ENCODE measurements at places on chromosomes 3 and 15.

DNA sequence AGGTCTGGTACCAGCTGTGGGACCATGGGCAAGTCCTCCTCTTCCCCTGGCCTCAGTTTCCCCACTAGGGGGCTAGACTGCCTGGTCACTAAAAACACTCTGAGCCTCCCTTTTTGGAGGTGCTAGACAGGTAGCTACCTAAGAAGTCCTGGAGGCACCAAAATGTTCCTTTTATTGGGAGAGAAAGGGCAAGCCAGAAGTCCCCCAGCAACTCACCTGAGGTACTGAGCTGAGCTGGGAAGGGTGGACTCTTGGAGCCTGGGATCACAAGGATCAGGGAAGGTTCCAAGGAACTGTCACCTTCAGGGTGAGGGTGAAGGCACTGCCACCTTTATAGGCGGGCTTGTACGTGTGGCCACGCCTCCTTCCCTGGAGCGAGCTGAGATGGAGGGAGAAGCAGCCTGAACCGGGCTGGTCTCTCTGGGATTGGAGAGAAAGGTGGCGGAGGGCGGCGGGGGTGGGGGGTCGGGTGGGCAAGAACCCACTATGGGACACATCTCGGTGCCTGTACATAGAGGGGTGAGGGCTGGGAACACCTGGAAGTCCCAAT is at the start of gene CYP1A1:
CYP1A1 (minus strand) TSS at position 304 of the 550 bp plus-strand sequence. CDS start 2,431 bp downstream, outside the sequence.
- DNase-seq, result peak; percentile 19

GRCh38 chr15:76875911-76876310 is 29.2 kb downstream of the SCAPER start:
- DNase-seq, result no peak

DNA sequence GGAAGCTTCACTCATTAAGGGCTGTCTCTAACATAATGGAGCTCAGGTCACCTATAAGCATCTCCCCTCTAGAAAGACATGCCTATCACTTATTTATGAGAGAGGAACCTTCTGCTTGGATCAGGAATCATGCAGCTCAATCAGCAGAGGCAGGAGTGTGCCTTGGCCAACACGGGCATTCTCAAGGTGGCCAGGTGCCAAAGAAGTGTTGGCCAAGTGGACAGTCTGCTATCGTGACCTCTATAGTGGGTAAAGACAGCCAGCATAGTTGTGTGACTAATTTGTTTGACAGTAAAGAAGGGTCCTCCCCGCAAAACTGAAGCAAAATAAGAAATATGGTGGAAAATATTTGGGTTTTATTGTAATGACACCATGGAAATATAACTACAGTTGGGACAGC is 14.7 kb upstream of the AGTR1 start:
- no peak for DNase-seq

DNA sequence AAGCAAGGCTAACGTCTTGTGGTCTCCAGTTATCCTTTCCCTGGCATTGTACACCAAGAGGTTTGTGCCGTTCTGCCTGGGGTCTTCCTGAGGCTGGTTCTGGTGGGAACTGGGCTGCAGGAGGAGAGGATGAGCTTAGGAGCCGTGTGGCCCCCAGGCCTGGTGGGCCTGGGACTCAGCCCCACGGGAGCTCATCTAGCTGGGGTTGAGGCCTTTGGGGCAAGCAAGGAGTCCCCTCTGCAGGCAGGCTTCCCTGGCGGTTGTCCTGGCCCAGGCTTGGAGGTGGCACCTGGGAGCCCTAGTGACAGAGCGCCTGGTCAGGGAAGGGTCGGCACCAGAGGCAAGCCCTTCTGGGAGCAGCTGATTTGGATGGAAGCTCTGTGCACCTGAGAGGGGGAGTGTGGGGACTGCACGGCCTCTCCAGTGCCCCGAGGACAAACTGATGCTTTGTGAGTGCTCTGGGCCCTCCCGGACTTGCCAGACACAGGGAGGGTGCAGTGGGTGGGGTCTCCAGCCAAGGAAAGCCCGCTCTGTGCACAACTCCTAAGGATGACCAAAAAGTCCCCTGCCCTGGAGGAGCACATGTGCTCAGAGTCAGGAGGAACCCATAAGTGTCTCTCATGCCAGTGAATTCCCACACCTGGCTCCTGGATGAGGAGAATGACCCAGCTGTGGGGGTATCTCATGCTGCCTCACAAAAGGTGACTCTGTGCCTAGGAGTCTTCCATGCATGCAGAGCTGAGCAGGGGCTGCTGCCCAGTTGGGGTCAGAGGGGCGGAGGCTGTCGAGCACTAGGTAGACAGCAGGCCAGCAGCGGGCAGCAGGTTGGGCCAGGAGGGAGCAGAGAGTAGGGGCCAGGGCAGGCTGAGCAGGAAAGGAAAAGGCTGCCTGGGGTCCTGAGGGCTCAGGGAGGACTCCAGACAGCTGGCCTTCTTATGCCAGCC is 2.7 kb downstream of the PAK6 start:
- DNase-seq, result no peak

- no peak for DNase-seq
Observed at GRCh38 chr3:15755181-15755580, 42.6 kb downstream of the ANKRD28 start.

DNA sequence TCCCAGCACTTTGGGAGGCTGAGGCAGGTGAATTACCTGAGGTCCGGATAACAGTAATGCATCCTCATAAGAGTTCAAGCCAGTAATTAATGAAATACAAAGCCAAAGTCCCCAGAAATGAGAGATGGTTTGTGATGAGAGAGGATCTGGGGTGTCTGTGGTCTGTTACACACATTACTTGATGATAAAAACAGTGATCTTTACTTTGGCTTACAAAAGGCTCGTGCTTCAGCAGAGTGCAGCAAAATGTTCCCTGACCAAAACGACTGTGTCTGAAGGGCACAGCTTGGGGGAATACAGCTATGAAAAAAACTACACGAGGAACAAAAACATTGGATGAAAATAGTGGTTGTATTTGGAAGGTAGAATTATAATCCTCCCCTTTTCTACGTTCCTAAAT is 40.9 kb downstream of the CRTC3 start:
- no peak for DNase-seq

- DNase-seq, result no peak
Observed at GRCh38 chr3:141914311-141914710, 37.9 kb downstream of the ATP1B3 start.

DNA sequence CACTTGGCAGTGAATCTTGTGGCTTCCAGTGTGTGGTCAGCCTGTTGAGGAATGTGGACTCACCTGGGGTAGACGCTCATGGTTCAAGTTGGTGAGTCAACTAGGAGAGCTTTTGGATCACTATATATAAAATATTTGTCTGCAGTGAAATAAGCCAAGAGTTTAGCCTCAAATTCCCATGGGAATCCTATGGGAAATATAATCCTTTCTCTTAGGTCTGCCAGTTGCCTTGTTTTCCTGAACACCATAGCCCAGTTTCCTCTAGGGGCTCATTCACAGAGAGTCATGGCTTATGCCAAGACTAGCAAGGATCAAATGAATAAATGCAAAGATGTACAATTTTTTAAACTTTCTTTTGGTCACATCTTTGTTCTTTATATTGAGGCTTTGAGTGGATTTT is 100.1 kb upstream of the NPHP3 start:
- DNase-seq, result no peak

DNA sequence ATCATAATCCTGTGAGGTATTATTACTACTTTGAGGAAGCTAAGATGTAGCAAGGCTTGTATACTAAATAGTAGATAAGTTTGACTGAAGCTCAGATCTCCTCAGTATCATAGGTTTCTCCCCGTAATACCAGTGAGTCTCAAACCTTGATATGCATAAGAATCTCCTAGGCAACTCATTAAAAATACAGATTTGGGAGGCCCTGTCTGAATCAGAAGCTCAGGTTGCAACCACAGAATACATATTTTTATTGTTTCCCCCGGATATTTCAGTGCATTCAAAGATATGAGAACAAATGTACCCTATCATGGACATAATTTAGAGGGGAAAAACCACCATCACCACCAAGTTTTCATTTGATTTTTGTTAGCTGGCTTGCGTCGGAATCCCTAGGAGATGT is 242.1 kb upstream of the C2CD4B start:
- no peak for DNase-seq

DNA sequence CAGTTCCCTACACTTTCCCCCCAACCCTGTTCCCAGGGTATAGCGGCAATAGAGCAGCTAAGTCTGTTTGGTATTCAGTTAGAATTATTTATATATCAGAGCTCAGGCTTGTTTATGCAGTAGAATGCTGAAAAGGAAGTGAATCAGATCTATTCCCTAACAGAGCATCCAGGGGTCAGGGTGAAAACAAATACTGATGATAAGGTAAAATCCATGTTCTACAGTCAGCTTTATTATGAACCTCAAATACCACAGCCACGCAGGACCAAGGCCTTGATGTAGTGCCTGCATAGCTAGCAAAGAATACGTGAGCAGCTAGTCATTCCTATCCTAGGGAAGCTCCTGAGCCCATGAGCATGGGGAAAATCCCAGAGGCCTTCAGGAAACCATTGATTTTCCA is 229.7 kb upstream of the ICE2 start:
- DNase-seq, result no peak

GRCh38 chr15:76501726-76502125 is 165.2 kb downstream of the ISL2 start:
- DNase-seq, result no peak

DNA sequence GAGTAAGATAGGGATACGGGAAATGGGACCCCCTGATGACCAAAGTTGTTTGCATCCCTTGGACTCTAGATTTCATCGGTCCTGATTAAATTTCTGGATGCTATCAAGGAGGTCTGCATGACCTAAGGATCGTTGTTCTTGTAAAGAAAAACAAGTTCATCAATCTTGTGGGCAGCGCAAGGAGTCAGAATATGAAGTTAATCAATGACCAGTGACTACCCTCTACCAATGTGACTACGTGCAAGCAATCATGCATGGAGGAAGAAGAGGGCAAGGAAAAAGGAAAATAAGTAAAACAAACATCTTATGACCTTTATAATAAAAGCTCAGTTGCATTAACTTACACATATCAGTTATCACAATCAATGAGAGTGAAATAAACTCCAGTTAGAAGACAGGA is 139.7 kb downstream of the RTP4 start:
- DNase-seq, result no peak

GRCh38 chr15:65960586-65960985 is 91.3 kb downstream of the RAB11A start:
- DNase-seq, result no peak

- DNase-seq, result no peak
Observed at GRCh38 chr3:23746441-23746840, 59.3 kb upstream of the UBE2E1 start.

- DNase-seq, result no peak
Observed at GRCh38 chr15:78625606-78626280, 4.9 kb upstream of the CHRNA3 start.

- DNase-seq, result no peak
Observed at GRCh38 chr3:23668430-23668904, 137.3 kb upstream of the UBE2E1 start.

All from CD4-positive, alpha-beta T cell treated with Interleukin-10 for 1 hour (primary cell).